ENCODE measurements at places on chromosomes 12 and 14. TPM values are rescaled to one million over a fixed set of nuclear protein-coding genes. Genes with fewer than 3 reads are reported as not detected.
A peak's percentile ranks its signal among the peaks of the same experiment; 100 is the strongest.

DNA sequence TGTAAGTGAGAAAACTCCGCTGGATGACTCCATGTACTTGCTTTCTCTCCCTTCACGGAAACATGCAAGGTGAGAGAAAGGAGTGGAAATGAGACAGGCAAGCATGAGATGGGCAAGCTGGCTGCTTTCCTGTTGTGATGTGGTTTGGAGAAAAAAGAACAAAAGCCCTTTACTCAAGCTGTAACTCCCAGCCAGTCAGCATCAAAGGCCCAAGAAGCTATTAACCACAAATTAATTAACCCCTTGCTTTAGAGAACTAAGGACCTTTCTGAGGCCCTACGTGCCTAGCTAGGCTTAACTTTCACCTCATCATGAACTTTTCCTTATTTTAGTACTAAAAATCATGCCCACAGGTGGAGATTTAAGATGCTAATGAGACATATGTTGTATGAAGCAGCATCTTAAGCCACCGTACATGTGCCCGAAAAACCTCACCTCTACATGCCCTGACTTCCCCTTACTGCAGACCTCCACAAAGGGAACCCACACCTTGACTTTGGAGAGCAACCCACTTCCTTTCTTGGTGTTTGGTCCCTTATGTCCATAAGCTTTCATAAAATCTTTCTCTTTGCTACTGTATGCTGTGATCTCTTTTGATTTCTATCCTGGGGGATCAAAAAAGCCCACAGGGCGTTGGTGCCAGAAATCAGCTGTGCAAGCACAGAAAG, 87.0 kb downstream of the GALNT8 start:
- DNase-seq = no peak

- no peak for DNase-seq
Measured at GRCh38 chr14:34064349-34064748, 113.5 kb upstream of the EGLN3 start.

Gene PARP11
- total RNA-seq = 11.4 TPM

Gene LMNTD1
- total RNA-seq = not detected

GRCh38 chr12:48956279-48957140, 777 bp downstream of the ARF3 start:
- DNase-seq = peak; percentile 68
